ENCODE measurements at places on chromosomes 5 and 9. TPM values are rescaled to one million over a fixed set of nuclear protein-coding genes. Genes with fewer than 3 reads are reported as not detected.

The TESK1 gene
- 42.7 TPM for total RNA-seq

The LECT2 gene
- total RNA-seq, result not detected

The CDH9 gene
- total RNA-seq, result 0.14 TPM

The EPB41L4A gene
- 10.8 TPM for total RNA-seq

DNA sequence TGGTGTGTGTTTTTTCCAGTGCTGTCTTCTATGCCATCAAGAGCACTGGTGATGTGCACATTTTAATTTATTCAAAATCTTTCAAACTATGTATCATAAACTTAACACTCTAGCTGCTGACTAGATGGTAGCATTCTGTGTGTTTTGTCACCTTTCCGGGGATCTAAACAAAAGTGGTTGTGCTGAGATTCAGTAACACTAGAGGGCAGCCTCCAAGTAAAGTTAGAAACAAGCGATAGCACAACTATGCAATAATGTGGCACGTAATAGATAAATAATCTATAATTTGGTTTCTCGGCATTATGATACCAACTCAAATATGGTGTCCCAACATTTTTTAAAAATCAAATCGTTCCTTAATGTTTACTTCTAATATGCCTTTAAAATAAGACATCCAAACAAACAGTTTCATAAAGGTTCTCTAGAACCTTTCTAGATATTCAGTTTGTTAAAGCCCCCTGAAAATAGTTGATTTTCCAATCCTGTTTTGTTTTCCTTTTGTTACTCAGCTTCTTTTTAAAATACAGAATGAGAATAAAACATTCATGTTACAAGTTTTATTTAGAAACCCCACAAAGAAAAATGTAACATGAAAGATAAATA lies 16.9 kb downstream of the SEMA6A start:
- DNase-seq, result no peak

DNA sequence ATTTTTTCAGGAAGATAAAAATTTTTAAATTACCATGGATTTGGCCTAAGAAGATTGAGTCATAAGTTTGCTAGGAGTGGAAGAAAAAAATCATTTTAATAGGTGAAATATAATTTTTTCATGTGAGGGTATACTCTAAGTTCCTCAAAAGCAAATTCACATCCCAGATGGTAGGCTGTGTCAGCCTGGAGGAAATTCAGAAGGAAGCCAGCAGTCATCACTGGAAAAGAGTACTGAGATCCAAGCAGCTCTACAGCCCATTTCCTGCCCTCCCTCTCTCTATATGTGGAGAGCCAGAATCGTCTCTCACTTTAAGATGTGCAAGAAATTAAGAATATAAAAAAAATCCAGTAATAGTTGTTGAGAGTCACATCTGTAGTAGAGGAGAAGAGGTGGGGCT lies 126.5 kb upstream of the CDH18 start:
- DNase-seq, result no peak

DNA sequence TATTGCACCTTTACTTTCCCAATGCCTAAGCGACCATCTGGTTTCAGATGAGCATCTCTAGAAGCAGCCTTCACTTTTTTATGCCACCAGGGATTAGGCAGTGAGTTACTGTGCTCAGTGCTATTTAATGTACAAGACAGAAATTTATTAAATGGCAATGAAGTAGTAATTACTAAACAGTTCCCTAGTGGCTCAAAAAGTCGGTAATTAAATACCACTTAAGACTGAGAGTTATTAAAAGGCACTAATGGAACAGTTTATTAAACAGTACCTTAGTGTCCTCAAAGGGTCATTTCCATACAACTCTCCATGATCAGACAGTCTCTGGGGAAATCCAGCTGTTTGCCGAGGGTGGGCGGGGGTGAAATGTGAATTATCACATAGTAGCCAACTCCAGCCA lies 42.3 kb downstream of the LHFPL2 start:
- no peak for DNase-seq

- DNase-seq, result no peak
These were observed 199.1 kb upstream of the OR13F1 start for GRCh38 chr9:104304925-104305324.

DNA sequence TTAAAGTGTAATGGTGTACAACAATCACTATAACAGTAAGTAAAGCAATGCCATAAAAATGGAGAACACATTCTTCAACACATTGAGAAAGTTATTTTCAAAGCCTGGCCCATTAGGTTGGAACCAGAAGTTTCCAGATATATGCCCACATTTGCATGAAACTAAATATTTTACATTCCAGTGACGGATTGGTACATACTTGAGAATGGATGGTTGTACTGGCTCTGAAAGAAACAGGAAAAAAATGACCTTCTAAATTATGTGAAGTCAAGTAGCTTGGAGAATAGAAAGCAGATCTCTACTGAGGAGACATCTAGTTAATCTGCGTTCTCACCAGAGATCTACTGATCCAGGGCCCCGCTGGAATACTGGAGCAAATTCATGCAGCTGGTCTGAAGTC lies 1037.0 kb downstream of the NR2F1-AS1 start:
- DNase-seq, result no peak

DNA sequence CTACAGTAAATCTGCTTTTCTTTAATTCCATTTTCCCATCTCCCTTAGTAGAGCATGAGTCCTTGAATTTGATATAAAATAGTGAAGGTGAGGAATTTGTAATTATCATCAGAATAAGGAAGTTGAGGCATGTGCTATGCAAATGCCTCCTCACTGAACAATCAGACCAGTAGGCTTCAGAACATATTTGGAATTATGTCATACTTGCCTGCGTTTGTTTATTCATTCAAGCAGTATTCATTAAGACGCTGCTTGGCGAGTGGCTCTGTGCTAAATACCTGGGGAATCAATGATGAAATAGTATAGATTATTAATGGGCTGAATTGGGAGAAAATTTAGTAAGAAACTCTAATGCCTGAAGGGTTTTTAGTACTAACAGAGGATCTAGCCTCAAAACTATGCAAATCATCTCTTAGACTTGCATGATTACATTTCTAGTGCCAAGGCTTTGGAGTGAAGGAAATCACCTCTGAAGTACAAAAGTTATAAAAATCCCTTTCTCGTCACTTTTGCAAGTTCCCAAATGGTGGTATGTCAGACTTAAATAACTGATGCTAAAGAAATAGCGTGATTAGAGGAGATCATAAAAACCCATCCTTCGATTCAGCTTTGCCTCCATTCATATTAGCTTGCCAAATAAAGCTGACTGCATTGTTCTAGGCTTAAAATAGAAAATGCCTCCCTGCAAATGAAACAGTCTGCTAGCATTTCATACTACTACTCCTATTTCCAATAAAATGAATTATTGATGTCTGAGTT lies 141.7 kb downstream of the PCSK5 start:
- DNase-seq, result no peak

Measured in neural crest cell (in vitro differentiated cells).